Stimulated activated CD4-positive, alpha-beta T cell treated with anti-CD3 and anti-CD28 coated beads, Interleukin-1b, Interleukin-23, amount 100 ng/mL, for 4 hours (primary cell): ENCODE measurements at places on chromosomes 12 and 14.

DNA sequence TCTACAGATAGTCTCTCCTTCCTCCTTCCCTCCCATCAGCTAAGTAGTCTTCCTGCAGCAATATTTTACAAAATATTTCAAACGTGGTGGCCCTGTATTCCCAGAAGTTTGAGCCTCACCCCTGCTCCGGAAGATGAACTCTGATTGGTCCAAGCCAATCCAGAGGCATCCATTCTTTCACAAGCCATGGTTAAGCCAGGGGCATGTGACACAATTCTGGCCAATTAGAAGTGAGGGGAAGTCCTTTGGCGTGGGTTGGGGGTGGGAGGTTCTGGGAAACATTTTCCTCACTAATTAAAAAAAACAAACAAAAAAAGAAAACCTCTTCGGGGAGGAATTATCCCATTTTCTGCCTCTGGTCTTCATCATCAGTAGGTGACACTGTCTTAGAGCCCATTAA is 69.4 kb upstream of the GSC start:
- DNase-seq: no peak

GRCh38 chr12:4482936-4483335 is 37.3 kb upstream of the FGF6 start:
- no peak for DNase-seq

DNA sequence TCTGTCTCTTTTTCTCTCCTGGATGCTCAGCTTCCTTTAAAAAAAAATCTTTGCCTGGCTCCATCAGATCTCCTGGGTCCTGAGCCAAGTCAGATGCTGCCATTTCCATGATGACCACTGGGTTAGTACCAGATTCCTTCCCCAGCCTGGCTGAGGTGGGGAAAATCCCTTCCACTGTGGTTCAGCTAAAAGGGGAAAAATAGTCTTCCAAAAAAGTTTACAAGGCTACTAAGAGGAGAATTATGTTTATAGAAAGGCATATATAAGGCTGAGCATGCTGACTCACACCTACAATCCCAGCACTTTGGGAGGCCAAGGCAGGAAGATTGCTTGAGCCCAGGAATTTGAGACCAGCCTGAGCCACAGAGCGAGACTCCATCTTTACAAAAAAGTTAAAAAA is 28.4 kb upstream of the GAS2L3 start:
- DNase-seq: no peak

- no peak for DNase-seq
Observed at GRCh38 chr14:81276073-81277069, 55.6 kb upstream of the GTF2A1 start.

DNA sequence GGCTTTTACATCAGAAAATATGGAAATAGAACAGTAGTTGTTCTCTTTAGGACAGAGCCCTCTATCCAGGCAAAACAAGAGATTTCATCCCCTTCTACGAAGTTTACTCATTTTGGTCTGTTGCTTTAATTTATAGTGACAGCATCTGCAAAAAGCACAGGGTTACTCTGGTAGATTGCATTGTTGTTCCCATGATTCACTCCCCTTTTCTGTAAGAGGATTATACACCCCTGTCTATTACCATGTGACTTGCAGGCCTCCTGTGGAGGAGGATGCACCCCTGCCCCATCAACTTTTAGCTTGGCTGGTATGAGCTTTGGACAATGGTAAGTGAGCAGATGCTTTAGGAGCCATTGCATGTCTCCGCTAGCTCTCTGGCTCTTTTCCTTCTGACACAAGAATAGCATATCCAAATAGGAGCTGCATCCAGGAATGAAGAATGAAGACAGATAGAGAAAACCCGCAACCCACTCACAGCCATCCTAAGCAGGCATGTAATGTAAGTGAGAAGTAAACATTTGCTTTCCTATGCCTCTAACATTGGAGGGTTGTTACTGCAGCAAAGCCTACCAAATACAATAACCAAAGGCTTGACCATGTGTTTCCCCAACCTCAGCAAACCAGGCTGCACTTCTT is 304.2 kb downstream of the AKAP6 start:
- no peak for DNase-seq

DNA sequence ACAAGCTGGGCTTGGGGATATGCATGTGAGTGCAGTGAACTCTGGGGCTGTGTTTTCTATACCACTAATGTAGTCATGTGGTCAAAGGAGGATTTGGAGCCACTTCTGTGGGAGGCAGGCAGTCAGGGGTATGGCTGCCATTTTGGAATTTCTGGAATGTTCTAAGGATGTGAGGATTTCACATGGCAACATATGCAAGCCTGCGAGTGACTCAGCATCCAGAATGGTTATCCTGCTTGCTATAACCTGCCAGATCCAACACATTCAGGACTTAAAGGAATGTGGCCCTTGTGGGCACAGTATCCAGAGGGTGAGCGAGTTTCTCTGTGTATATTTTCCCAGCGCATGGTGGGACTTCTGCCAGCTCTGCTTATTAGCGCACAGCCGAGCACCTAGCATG is 249.2 kb upstream of the PWP1 start:
- DNase-seq: no peak

DNA sequence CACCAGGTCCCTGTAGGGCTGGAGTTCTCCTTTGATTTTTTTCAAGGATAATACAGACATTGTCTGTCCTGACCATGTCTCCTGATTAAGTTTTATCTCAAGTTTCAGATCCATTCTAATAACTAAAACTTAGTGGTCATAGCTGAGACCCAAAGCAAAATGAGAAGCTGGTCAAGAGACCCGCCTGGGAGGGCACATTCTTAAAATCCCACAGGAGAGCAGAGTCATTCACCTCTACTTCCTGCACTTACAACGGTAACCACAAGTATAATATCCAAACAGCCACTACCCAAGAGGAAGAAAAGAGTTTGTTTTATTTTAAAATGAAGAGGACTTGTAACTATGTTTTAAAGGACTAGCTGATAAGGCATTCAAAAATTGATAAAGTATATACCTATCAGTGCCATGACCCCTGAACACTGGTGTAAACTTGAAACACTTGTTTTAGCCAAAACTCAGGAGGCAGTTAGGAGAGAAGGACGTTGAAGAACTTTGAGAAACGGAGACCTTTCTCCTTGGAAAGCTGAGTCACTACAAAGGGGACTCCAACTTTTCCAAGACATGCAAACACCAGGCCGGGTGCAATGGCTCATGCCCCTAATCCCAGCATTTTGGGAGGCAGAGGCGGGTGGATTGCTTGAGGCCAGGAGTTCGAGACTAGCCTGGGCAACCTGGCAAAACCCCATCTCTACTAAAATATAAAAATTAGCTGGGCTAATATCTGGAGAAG is 478.2 kb downstream of the GLT1D1 start:
- no peak for DNase-seq

- no peak for DNase-seq
Observed at GRCh38 chr12:42511656-42512055, 77.9 kb downstream of the PRICKLE1 start.

GRCh38 chr12:101793401-101793800 is 37.4 kb downstream of the GNPTAB start:
- no peak for DNase-seq

DNA sequence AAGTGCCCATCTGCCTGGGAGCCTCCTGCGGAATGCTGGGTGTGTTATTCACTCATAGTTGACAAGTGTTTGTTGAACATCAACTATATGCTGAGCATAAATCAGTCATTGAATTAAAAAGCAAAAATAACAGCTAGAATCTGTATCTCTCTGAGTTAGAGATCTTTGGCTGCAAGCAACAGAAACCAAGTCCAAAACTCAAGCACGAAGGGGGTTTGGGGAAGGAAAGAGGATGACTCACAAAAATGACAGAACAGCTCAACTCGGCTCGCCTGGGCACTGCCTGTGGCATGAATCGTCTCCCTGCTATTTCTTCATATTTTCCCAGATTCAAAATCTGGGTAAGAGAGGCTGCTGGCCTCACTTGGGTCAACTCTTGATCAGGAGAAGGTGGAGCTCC is 72.6 kb upstream of the NCOR2 start:
- no peak for DNase-seq

DNA sequence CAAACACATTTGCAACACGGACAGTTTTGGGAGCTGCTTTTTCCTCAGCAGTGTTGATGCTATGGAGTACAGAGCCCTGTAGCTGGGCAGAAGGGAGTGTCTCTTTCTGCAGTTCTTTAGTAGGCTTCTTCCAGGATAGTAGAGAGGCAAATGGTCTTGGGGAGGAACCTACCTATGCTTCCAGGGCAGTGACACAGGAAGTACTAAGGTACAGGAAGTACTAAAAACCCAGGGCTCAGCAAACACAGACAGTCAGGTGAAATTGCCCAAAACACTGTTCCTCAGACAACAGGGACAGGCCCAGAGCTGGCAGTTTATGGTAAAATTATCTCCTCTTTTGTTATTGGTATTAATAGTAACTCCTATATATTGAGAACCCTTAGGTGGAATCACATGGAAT is 217.6 kb downstream of the TTC8 start:
- no peak for DNase-seq

DNA sequence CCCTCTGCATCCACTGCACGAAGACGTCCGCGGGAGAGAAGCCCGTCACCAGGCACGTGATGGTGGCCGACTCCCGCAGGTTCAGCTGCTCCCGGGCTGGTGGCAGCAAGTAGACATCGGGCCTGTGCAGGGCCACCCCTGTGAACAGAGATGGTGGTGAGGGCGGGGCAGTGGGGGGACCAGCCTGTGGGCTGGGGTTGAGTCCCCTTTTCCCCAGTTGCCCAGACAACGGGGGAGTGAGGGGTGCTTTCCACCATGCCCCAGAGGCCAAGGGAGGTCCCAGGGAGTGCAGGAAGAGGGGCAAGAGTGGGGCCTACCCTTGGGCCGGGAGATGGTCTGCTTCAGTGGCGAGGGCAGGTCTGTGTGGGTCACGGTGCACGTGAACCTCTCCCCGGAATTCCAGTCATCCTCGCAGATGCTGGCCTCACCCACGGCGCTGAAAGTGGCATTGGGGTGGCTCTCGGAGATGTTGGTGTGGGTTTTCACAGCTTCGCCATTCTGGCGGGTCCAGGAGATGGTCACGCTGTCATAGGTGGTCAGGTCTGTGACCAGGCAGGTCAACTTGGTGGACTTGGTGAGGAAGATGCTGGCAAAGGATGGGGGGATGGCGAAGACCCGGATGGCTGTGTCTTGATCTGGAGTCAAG is 328.3 kb downstream of the TMEM121 start:
- DNase-seq: no peak

- DNase-seq: no peak
Observed at GRCh38 chr14:49982082-49982481, 89.2 kb downstream of the ARF6 start.

GRCh38 chr14:59126714-59127436 is 61.6 kb upstream of the DAAM1 start:
- DNase-seq: no peak

- DNase-seq: no peak
Observed at GRCh38 chr12:120642121-120642520, 1.7 kb downstream of the CABP1 start.

DNA sequence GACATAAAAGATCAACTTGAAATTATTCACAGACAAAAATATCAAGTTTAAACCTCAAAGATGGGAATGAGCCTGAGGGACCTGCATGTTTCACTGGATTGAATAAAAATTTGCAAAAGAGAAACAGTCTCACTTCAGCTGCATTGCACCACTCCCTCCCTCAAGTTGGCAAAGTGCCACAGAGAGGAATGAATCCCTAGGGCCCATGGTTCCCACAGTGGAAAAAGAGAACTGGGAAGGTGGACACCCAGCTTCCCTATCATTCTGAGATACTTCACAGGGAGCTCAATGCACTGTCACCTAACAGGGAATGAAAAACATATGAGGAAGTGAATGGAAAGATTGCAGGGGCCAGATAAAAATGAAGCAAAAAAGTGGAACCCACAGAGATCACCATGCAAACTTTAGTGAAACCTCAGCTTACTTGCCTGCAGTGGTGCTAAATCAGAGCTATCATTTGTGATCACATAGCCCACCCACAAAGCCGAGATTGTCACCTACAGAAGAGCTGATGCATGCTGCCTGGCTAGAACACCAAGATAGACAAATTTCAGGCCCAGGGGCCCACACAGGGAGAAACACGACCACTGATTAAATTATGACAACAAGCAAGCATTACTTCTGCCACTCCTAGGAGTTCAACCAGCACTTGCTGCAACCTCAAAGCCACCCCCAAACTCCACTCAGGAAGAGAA is 911.3 kb downstream of the LRFN5 start:
- no peak for DNase-seq

- DNase-seq: no peak
Observed at GRCh38 chr12:106289196-106289681, 13.3 kb upstream of the TCP11L2 start.

GRCh38 chr14:49516286-49516685 is 69.9 kb downstream of the RPS29 start:
- DNase-seq: no peak

DNA sequence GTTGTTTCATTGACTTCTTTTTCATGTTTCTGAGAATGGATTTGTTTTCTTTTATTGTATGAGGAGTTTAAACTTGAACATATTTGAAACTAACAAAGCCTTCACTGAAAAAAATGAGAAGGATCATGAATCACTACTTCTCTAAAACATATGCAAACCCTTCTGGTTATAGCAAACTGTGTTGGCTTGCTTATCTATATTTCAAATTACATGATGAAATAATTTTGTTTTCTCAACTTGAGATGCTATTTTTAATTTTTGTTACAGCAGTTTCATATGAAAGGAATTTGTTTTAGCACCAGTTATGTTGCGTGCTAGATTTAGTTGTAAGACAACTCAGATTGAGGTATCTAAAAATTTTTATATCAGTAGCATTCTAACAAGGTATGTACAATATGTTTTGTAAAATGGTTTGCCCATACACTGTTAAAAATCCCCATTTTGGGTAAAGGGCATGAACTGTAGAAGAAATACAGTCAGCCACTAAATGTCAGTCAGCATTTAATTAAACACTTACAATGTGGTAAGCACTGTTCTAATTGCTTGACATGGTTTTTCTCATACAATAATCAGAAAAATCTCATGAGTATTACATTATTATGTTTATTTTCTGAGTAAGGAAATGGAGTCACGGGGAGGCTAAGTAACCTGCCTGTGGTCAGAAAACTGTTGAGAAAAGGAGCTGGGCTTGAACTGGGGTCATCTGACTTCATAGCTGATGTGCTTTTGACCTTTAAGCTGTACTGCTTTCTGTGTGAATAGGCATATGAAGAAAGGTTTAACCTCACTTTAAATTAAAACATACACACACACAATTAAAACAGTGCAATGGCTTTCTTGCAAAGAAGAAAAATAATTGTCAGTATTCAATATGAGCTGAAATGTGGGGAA is 105.7 kb downstream of the PLEKHA5 start:
- DNase-seq: no peak

- DNase-seq: no peak
Observed at GRCh38 chr14:68191567-68192321, 372.2 kb downstream of the RAD51B start.
